ENCODE measurements at places on chromosomes 6 and 20.

DNA sequence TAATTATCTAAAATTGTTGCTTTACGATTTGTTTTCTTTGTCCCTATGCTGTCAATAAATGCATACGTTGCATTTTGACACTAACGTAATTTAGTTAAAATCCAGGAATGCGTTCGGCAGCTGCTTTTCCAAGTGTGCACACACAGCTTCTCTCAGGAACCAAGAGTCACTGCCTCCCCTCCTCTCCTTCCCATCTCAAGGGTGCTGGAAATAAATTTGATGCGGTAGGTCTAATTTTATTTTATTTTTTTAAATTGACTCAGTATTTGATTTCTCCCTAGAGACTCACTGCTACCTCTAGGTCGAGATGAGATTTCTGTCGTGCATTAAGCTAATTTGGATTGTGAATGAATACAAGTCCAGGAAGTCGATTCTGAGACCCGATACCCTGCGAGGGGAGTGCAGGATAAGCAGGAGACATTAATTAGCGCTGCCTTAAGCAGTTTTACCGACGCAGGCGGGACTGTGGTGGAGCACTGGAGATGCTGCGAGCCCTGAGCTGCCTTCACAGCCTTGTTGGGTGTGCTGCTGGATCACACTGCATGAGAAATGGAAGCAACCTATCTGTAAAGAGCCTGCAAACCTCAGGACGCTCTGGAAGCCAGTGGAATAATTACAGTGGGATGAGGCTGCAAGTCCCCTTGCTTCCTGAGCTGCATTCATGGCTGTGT, 381.2 kb downstream of the C6orf118 start:
- no peak for DNase-seq

DNA sequence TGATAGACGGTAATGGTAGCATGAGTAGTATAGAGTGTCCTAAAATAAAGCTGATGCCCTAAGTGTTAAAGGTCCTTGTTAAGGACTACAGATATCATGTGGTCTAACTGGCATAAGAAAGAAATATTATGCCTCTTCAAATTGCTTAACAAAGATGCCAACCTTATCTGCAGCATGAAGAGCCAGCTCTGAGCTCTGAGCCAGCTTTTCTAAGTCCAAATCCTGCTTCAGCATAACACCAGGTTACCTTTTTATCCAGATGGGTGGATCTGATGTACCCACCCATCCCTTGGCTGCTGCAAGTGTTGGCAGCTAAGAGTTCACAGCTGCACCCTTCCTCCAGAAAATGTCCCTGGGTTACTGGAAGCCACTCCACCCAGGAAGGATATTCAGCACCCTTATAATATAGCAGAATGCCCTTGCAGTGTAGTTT, 83.8 kb downstream of the TENT5A start:
- no peak for DNase-seq

- DNase-seq, result no peak
These were observed 68.8 kb downstream of the RAB44 start for GRCh38 chr6:36766399-36766945.

DNA sequence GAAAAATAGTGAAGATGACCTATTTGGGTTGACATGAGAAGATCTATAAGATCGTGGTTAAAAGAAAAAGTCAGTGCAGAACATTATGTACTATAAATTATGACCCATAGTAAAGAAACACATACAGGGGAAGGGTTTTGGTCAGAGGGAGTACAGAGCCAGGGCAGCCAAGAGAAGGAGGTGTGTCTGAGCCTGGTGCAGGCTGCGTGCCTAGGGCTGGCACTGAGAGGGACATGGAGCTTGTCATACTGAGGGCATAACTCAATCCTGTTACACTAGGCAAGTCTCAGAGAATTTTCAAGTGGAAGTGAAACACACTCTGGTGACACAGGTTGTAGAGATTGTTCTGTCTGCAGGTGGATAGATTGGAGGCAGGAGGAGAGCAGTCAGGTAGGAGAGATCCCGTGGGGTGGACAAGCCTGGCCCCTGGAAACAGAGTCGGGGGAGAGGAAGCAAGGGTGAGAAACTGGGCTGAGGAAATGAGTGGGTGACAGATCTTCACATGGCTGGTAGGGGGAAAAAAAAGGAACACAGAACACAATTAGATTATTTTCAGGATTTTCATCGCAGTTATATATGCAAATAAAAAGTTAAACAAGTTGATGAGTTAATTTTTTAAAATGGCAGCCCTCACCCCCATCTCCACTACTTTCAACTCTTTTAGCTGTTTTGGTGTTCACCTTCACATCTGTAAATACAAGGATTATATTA, 18.5 kb upstream of the RNF39 start:
- no peak for DNase-seq

GRCh38 chr6:84515067-84515466, 249.3 kb downstream of the TBX18 start:
- DNase-seq, result peak; percentile 22

- DNase-seq, result no peak
These were observed 41.7 kb downstream of the PMEPA1 start for GRCh38 chr20:57667924-57668782.

DNA sequence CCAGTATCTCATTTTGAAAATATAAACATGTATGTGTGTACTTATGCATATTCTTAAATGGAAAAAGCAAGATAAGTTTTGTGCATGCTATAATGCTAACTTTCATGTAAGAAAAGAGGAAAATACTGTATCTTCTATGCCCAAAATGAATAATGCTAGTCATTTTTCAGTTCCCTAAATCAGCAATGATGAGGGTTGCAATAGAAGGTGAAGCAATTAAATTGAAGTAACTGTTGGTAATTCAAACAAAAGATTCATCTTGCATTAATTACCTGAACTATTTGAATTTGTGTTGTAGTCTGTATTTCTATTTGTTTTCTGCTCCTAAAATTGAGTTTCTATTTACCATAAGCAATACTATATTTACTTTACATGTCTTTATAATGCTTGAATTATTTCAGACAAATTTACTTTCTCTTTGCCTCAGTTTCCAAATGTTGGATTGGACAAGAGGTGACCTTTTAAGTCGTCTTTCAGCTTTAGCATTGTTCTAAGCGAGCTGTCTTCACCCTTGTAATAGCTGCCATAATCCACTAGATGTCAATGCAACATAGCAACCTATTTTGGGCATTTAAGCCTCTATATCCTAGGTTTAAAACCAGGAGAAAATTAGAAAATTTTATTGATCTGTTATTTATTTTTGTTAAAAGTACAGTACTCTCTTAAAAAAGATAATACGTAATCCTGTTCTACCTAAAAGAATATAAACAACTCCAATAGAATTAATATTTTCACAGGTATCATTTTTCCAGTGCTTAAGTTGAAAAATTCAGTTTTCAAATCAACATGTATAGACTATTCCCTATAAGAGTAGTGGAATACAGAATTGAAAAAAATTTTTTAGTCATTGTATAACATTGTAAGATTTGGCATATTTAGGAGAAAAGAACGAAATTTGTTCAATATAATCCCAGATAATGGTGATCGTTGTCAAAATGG, 52.3 kb upstream of the IFNGR1 start:
- peak; percentile 69 for DNase-seq

DNA sequence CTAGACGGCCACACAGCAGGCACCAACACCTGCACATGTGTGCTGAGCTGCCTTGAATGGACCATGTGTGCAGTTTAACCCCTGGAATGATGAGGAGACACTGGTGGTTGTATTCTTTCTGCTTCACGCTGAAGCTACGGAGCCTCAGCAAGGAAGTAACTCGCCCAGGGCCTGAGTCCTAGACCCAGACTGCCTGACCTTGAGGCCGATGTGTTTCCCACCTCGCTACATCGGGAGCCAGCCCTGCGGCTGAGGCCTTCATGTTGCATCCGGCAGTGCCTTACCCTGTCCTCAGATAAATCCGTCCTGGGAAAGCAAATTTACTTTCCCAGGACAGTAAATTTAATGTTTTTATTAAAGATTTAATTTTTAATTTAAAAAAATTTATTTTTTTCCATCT, 110.0 kb upstream of the MTHFD1L start:
- no peak for DNase-seq

GRCh38 chr6:165129086-165129485, 180.3 kb downstream of the C6orf118 start:
- DNase-seq, result no peak

DNA sequence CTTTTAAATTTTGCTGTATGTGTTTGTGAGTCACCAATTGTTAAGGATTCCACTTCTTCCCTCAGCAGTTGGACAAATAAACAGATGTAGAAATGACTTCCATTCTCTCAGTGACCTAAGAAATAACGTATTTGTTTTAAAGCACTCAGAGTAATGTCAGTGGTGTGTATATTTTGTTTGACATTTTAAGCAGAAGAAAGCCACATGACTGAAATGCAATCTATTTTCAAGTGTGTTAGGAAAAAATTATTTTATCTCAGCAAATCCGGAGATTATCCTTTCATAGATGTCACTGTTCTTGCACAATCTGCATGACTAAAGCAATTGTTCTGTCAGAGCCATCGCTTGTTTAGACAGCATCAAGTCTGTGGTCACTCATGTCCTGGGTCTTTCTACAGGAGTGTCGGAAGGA, 77.1 kb downstream of the JAG1 start:
- DNase-seq, result peak; percentile 92

DNA sequence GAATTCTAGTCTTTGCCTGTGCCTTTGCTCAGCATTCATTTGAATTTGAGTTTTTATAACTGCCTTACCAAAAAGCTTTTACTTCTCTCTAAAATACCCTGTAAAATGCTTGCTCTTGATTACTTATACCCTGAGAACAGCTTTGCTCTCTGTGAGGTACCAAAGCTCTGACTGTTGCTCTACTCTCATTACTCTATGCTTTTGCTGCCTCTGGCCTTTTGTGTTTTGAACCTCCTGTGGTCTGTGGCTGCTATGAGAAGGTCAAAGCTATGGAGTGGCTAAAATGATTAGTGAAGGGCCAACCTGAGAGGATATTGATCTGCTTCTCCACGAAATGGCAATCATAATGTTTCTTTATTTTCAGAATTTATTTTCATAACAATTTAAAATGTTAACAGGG, 375.6 kb upstream of the IMPG1 start:
- no peak for DNase-seq

Data from M059J (cell line).